ENCODE measurements at places on chromosomes 1 and 21. TPM values are rescaled to one million over a fixed set of nuclear protein-coding genes. Genes with fewer than 3 reads are reported as not detected.

Gene SH2D2A
- 0.87 TPM for polyA plus RNA-seq

Gene PEA15
- 137 TPM for polyA plus RNA-seq

Gene SPAG17
- 2.0 TPM for polyA plus RNA-seq

Gene CAPN8
- 2.5 TPM for polyA plus RNA-seq

Gene LCE1D
- not detected for polyA plus RNA-seq
